ENCODE measurements at places on chromosomes 12 and 14.

- no peak for DNase-seq
Observed at GRCh38 chr14:100159865-100160533, 554 bp upstream of the DEGS2 start.

- DNase-seq, result no peak
Observed at GRCh38 chr14:23151342-23151741, 32.1 kb downstream of the SLC7A8 start.

GRCh38 chr12:106090591-106091445 lies 47.9 kb downstream of the NUAK1 start:
- no peak for DNase-seq

DNA sequence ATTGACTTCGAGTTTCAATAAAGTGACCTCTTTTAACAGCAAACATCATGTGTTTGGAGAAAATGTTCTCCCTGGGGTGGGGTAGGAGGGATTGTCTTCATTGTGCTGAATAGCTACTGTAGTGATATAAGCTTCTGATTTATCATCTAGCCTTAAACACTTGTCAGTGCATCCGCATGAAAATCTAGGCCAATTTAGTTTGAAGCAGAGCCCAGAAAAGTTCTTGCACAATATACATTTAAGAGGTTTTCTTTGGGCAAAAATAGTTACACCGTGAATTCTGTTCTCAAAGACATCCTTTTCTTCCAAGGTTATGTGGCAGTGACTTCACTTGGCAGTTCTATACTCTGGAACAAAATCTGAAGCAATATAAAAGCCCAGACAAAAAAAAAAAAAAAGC lies 136.0 kb upstream of the IFNG-AS1 start:
- DNase-seq, result no peak

DNA sequence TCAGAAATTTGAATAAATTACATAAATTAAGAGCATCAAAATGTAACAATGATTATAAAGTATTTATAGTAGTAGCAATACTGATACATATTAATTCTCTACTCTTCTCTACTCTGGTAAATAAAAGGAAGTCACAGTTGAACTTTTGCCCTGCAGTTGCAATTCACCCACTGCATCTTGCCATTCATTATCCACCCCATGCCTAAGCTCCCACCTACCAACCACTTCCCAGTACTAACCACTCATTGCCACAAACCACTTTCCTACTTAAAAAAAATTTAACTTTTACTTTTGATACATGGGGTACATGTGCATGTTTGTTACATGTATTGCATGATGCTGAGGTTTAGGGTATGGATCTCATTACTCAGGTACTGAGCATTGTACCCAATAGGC lies 174.0 kb downstream of the RASSF9 start:
- no peak for DNase-seq

- DNase-seq, result no peak
Observed at GRCh38 chr12:53795927-53796326, 44.1 kb upstream of the CISTR start.

DNA sequence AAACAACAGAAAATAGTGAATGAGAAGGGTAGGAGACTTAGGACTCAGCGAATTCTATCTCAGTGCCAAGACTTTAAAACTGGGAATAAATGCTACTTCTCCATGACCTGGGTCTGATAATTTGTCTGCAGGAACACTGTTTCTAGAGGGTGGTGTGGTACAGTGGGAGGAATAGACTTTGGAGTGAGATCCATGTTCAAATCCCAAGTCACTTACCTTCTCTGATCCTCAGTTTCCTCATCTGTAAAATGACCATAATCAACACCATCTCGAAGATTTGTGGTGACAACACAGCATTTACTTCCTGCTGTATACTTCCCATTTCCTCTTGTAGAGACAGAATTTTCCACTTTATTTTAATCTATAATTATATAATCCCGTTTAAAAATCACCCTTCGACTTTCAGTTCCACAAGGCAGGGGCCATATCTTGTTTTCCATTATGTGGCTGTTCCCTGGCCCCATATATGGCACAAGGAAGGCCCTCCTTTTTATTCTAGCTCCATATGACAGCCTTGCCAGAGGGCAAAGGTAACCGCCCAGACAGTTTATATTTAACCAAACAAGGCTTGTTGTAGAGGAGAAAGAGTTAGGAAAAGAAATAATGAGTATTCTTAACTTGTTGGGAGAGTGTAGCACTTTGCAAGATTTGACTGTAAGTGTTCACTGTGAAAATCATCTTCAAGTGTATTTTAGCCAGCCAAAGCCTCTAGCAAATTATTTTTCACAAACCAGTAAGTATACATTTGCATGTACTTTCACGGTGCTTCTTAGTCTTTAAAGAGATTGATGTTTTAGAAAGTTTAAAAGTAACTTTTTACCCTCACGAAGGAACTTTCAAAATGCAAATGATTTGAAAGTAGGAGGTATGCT lies 243.1 kb downstream of the AKAP6 start:
- no peak for DNase-seq

DNA sequence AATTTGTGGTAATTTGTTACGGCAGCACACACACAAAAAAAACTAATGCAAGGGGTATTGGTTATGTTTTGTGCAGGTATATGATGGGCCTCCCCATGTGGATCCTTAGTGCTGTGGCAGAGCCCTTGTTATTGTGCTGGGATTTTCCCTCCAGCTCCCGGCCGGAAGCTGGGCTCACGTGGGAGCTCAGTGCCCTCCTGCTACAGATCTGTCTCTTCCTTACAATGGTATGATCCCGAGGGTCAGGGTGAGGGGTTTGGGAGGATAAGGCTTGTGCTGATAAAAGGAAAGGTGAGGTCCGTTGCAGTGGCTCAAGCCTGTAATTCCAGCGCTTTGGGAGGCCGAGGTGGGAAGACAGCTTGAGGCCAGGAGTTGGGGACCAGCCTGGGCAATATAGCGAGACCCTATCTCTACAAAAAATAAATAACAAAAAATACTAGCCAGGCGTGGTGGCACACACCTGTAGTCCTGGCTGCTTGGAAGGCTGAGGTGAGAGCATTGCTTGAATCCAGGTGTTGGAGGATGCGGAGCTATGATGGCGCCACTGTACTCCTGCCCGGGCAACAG lies 861 bp upstream of the SLC48A1 start:
- no peak for DNase-seq

GRCh38 chr14:35303149-35303935 lies 11.2 kb downstream of the PSMA6 start:
- no peak for DNase-seq

GRCh38 chr12:129610601-129611120 lies 293.2 kb downstream of the TMEM132D start:
- no peak for DNase-seq

DNA sequence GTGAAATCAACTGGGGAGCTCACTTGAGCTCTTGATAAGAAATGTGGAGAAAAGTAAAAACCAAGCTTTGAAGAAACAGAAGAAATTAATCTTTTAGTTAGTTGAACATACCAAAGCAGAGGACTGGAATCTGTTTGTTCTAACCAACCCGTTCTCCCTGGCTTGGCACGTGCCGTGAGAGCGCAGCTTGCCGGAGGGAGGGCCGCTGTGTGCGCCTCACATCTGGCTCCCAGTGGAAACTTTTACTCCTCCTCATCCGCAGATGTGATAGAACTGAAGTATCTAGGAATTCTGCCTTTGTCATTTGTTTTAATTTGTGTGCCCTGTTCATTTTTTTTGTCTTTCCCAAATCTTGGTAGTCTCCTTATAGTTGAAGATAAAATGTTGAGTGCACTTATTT lies 64.9 kb downstream of the DDX51 start:
- no peak for DNase-seq

GRCh38 chr12:46269429-46270241 lies 792 bp upstream of the SLC38A1 start:
- DNase-seq, result no peak

DNA sequence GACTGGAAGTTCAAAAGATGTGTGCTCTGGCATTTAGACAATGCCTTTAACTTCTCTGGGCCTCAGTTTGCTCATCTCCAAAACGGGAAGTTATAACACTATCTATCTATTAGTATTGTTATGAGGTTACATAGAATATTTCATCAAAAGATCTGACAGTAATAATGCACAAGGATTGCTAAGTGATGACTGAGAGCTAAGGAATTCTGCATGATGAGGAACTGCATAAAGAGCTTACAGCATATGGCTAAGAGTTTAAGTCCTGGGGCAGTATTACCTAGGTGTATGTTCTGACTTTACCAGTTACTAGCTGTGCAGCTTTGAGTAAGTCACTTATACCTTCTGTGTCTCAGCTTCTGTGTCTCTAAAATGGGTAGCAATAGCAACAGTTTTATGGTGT lies 160.1 kb upstream of the TMPO start:
- peak; percentile 33 for DNase-seq

- no peak for DNase-seq
Observed at GRCh38 chr12:44118946-44119345, 283.1 kb downstream of the TMEM117 start.

DNA sequence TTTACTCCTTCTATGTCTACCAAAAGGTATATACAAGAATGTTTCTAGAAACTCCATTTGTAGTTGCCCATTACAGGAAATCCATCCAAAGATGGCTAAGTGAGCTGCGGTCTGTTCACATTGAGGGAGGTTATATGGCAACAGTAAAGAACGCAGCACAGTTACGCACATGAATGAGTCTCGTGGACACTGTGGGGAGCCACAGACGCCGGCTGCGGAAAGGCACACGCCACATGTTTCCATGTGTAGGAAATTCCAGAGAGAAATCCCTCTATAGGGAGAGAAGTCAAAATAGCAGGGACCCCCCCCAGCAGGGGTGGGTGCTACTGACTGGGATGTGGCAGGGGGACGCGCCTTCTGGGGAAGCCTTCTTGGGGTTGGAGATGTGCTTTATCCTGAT lies 139.0 kb upstream of the NCOR2 start:
- no peak for DNase-seq

DNA sequence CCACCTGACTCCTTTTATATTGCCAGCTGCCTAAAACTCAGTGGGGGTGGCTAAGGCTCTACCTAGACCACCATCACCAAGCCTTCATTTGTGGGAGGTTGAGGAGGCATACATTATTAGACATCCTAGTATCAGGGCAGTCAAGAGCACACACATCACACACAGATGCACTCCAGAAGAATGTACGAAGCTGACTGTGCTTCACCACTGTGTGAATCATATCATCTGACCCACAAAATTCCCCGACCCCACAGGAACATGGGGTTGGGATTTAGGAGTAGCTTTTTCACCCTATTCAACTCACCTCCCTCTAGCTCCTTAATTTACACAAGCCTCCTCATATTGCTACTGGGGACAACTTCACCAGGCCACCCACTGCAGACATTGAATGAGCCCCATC lies 64.8 kb upstream of the BDKRB2 start:
- DNase-seq, result no peak

- no peak for DNase-seq
Observed at GRCh38 chr12:29838768-29839167, 55.0 kb upstream of the TMTC1 start.

- DNase-seq, result no peak
Observed at GRCh38 chr14:88064841-88065240, 59.9 kb downstream of the GPR65 start.

GRCh38 chr12:76583301-76583700 lies 23.7 kb upstream of the OSBPL8 start:
- no peak for DNase-seq

DNA sequence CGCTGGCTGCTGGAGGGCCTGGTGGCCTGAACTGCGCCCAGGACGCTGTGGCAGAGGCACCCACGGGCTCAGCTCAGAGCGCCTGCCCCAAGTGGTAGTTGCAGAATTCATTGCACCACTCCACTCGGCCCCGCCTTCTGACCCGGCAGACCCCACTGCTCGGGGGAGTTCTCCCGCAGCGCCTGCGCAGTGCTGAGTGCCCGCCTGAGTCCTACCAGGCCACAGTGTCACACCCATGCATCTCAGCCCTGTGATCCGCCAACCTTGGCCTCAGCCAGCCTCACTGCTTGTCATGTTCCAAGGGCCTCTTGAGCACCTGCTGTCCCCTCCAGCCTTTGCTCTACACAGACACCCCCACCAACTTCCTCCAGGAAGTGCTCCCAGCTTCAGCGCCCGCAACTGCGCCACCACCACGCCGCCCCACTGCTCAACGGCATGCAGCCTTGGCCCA lies 12.2 kb downstream of the DEGS2 start:
- DNase-seq, result no peak

- no peak for DNase-seq
Observed at GRCh38 chr12:1660304-1661187, 30.3 kb upstream of the ADIPOR2 start.

DNA sequence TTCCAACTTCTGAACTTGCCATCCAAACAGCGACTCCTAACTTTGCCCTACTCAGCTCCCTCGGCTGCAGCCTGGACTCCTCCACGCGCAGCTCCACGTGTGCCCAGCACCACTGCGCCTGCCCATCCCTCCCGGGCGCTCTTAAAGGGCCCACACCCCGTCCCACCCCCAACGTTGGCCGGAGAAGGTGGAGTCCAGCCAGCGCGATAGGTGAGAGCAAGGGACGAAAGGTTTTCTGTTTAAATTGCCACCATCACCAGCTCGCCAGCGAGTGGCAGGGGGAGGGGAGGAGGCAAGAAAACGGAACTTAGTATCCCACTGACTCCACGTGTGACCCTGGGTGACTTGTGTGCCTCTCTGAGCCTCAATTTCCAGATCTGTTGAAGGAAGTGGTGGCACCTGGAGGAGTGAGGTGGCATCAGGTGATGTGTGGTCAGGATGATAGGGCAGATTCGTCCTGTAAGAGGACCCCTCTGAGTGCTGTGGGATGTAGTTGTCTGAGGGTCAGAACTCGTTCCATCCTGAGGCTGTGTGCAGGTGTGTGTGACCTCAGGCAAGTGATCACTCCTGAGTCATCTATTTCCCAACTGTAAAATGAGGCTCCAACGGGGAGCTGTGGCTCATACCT lies 59.7 kb downstream of the TRPV4 start:
- no peak for DNase-seq

DNA sequence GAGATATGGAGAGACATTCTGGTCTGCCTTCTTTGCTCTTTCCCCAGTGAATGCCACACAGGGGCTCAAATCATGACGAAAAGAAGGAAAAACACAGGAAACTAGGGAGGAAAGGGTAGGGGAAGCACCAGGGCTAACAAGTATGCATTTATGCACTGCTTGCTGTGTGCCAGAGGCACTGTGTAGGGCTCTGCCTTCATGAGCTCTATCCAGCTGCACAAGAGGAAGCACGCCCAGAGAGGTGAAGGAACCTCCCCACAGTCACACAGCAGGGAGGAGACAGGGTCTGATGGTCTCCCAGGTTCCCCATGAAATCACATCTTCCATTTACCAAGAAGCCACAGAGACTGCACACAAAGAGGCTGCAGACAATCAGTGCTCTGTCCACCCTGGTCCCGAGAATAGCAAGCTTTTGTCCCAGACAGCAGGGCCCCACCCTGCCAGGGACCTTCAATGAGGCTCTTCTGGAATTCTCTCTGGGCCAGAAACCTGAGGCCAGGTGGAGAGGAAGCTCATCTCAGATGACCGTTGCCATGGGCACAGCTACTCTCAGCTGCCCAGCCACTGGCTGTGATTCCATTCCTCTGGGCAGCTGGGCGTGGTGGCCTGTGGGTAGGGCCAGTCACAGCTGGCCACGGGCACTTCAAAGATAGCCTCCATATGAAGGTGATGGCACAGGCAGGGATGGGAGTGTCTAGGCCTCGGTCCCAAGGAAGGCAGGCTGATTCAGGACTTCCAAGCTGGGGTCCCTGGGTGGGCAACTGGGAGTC lies 7.3 kb upstream of the TRPV4 start:
- no peak for DNase-seq

GRCh38 chr12:70609739-70610491 lies 27.3 kb downstream of the PTPRB start:
- peak; percentile 21 for DNase-seq

- DNase-seq, result peak; percentile 60
Observed at GRCh38 chr14:26863736-26864135, 265.9 kb upstream of the NOVA1 start.

GRCh38 chr12:49537752-49538509 lies 899 bp upstream of the KCNH3 start:
- no peak for DNase-seq
